ENCODE measurements at places on chromosomes 4 and X.

- DNase-seq = peak; percentile 17
Measured at GRCh38 chr4:74038425-74039314, at the start of gene CXCL3. TSS of gene CXCL3 (minus strand) at chr4:74038689. CDS start at chr4:74038611, 78 bp downstream.

DNA sequence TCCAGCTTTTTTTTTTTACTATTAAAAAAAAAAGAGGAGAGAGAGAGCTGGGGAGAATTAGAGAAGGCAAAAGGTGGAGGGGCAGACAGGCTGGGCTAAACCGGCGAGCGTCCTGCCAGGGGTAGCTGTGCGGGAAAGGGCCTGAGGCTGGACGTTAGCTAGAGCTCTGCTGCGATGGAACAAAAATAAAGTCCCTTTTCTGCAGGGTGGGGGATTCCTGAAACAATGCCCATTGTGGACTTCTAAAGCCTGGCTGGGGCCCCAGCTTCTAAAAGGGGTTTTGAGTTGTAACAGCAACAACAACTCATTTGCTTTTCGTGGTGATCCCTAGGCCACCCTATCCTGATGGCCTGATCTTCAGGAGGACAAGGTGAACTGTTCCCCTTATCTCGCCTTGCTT lies 311.7 kb downstream of the FBXW7 start:
- DNase-seq = no peak

- no peak for DNase-seq
Measured at GRCh38 chrX:110691446-110691845, 104.2 kb downstream of the CHRDL1 start.

DNA sequence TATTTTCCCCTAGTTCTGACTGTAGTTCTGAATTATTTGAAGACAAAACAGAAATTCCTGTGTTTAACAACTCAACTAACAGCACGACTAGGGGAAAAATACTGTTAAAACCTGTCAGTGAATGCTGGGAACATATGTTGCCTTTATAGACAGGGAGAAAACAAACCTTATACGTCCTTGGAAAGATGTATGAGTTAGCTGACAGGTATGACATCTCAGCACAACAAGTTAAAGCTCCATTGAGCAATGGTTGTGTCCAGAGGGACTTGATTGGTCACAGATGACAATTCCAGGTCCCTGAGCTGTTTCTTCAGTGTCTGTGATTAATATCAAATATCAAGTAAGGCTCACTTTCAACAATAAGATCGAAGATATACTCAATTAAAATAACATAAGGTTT lies 58.2 kb upstream of the DDIT4L start:
- no peak for DNase-seq

GRCh38 chr4:18882468-18882867 lies 860.9 kb upstream of the LCORL start:
- no peak for DNase-seq

Measured in stimulated activated CD4-positive, alpha-beta T cell treated with anti-CD3 and anti-CD28 coated beads, Interleukin-2, amount 100 ng/mL, for 24 hours (primary cell).